ENCODE measurements at places on chromosomes 13 and 19.

- no peak for DNase-seq
Measured at GRCh38 chr19:4504297-4504701, 14.0 kb downstream of the PLIN4 start.

DNA sequence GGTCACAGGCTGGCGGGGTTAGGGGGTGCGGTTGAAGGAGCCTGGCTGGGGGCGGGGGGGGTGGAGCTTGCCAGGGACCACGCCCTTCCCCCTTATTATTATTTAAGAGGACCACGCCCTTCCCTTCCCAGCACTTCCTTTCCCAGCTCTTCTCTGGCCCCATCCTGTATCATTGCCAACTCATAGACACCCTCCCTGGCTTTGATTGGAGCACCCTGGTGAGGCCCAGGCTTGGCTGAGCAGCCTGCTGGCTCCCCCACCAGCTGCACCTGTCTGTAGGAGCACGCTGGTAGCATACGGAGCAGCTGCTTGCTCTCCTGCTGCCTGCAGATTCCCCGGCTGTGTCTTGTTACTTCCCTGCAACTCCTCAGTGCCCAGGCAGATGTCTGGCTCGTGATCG lies 62.5 kb upstream of the PDX1 start:
- DNase-seq, result no peak

GRCh38 chr19:29105629-29106292 lies 107.2 kb downstream of the UQCRFS1 start:
- no peak for DNase-seq

DNA sequence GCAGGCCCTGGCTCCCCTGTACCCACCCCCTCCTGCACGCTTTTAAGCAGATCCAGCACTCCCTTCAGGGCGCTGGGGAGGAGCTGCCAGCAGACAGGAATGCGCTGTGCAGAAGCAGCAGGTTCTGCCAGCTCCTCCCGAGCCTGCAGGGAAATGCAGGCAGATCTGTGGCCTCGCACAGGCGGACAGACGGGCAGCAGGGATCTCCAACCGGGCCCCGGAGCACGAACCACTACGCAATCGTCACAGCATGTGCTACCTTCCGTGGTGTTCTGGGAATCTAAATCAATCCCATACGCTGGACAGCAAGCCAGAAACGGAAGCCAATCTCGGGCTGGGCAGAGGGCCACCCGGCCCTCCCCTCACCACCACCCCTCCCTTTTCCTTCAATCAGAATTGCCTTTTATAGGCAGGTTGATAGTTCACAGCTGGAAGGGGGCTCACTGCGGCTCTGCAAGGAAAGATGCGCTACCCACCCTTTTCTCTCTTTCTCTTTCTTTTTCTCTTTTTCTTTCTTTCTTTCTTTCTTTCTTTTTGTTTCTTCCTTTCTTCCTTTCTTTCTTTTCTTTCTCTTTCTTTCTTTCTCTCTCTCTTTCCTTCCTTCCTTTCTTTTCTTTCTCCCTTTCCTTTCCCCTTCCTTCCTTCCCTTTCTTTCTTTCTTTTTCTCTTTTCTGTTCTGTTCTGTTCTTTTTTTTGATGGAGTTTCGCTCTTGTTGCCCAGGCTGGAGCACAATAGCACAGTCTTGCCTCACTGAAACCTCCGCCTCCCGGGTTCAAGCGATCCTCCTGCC lies 99.9 kb downstream of the GNG7 start:
- peak; percentile 97 for DNase-seq

GRCh38 chr13:110367620-110368019 lies 60.5 kb downstream of the COL4A2 start:
- DNase-seq, result no peak

GRCh38 chr19:45524575-45525129 lies 17.4 kb downstream of the VASP start:
- no peak for DNase-seq

DNA sequence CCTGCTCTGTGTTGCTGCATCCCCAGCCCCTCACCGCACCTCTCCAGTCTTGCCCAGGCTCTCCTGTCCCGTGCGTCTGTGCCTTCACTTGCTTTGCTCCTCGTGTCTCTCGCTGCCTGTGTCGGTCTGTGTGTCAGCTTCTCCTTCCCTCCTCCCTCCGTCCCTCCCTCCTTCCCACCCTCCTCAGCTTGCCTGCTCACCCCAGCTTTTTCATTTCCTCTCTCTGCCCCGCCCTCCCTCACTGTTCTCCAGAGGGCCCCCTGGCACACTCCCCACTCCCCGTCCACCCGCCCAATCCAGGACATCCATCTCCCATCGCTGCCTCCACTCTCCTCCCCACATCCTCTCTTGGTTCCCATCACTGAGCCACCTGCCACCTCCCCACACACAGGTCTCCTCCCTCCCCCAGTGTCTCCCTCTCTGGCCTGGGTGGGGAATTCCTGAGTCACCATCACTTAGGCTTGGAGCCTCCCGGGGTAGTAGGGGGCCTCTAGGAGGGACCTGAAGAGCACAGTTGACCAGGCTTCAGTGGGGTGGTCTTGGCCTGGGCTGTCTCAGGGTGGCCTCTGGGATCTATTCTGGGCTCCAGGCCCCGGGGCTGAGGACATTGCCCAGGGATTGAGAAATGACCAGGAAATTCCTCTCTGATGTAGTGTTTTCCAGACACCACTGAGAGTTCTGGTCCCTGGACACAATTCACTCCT lies at the start of gene PTGIR:
Gene PTGIR (minus strand): TSS at position 132 of the 704 bp plus-strand sequence. CDS start 864 bp downstream, outside the sequence.
- peak; percentile 97 for DNase-seq

- no peak for DNase-seq
Measured at GRCh38 chr13:112773601-112774447, 84.0 kb downstream of the ATP11A start.

DNA sequence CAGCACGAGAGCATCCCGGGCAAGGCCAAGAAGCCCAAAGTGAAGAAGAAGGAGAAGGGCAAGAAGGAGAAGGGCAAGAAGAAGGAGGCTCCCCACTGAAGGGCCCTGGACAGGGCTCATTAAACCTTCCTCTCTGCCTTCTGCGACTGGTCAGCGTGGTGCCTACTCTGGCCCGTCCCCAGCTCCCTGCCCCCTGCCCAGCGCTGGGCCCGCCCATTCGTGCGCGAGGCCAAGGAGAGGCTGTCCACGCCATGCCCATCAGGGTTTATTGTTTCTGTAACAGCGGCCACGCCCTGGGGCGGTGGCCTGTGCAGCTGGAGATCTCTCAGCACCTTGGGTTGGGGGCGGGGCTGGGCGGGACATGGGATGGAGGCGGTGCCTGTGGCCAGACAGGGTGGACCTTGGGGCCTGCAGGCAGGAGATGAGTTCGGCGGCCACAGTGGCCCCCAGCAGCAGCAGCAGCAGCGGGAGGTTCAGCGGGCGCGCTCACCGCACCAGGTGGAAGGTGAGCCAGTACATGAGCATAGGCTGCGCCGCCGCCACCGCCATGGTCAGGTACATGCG lies 897 bp downstream of the C19orf33 start:
- DNase-seq, result no peak

- DNase-seq, result peak; percentile 81
Measured at GRCh38 chr13:33194820-33195692, 90.5 kb downstream of the STARD13 start.

DNA sequence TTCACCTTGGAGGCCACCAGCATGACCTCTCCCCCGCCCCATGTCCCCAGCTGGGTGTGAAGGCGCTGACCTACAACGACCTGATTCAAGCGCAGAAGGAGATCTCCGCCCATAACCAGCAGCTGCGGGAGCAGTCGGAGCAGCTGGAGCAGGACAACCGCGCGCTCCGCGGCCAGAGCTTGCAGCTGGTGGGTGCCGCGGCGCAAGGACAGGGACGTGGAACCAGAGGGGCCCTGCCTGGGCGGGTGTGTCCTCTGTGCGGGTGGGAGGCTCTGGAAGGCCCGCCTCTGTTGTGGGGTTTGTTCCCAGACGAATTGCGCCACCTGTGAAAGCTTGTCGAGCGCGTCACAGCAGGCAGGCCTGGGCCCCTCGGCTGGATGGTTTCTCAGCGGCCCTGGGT lies 22.3 kb downstream of the PLEKHJ1 start:
- DNase-seq, result no peak

GRCh38 chr13:61916483-61916882 lies 500.8 kb upstream of the PCDH20 start:
- no peak for DNase-seq

- DNase-seq, result peak; percentile 56
Measured at GRCh38 chr19:2475018-2475701, 767 bp upstream of the GADD45B start.

- peak; percentile 3 for DNase-seq
Measured at GRCh38 chr19:54517483-54517882, 14.9 kb downstream of the LAIR2 start.

DNA sequence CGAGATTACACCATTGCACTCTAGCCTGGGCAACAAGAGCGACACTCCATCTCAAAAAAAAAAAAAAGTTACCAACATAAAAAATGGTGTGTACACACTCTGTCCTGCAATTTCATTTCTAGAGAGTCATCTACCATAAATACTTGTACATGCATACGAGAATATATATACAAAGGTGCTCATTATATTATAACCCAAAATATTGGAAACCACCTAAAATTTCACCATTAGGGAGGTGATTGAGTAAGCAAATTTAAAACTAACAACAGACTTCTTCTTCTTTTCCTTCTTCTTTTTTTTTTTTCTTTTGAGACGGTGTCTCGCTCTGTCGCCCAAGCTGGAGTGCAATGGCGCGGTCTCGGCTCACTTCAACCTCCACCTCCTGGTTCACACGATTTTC lies 7.4 kb upstream of the C5AR1 start:
- DNase-seq, result no peak

DNA sequence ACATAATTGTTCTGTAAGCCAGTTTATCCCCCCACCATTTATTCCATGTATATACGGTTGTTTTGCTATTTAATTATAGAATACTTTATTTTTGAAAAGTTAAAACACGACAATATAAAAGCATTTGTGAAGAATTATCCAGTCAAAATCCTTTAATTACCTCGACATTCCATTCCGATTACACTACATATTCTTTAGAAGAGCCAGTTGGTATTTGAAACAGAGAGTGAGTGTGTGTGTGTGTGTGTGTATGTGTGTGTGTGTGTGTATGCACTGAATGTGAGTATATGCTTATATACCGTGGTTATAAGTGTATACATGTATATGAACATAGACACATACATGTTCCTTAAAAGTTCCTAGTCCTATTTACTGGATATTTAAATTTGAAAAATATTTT lies 87.8 kb upstream of the KLF5 start:
- peak; percentile 59 for DNase-seq

DNA sequence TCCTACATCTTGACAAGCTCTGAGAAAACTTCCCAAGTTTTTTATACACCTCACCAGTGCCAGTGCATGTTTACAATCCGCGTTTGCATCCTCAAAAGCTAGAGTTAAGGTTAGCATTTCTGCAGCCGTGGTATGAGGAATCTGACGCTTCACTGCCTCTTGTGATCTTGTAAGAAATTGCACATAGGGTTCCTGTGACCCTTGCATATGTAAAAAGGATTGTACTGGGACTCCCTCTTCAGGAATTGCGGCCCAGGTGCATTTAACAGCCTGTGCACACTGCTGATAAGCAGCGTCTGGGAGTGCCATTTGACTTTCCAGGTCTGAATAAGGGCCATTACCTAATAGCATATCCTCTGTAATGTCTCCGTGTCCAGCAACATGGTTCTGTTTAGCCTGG lies 15.3 kb downstream of the FPR3 start:
- DNase-seq, result no peak

DNA sequence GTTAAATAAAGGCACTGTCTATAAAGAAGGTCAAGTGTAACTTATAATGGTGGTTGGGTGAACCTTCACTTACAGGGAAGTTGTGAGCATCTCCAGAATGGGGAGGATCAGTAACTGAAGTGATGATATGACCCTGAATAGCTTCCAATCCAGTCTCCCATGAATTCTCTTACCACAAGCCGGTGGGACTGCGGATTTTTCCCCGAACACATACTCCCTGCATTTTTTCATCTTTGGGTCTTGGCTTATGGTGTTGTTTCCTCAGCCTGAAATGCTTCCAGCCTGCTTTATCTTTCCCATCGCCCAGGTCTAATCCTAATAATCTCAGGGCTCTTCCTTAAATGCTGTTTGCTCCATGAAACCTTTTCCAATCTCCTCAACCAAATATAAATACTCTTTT lies 2.0 kb upstream of the CSNK1A1L start:
- DNase-seq, result no peak

GRCh38 chr19:46600384-46601317 lies 479 bp upstream of the CALM3 start:
- peak; percentile 97 for DNase-seq

GRCh38 chr13:40120288-40120687 lies 464.8 kb downstream of the COG6 start:
- peak; percentile 16 for DNase-seq

GRCh38 chr13:24179486-24179850 lies 18.9 kb downstream of the SPATA13 start:
- no peak for DNase-seq

DNA sequence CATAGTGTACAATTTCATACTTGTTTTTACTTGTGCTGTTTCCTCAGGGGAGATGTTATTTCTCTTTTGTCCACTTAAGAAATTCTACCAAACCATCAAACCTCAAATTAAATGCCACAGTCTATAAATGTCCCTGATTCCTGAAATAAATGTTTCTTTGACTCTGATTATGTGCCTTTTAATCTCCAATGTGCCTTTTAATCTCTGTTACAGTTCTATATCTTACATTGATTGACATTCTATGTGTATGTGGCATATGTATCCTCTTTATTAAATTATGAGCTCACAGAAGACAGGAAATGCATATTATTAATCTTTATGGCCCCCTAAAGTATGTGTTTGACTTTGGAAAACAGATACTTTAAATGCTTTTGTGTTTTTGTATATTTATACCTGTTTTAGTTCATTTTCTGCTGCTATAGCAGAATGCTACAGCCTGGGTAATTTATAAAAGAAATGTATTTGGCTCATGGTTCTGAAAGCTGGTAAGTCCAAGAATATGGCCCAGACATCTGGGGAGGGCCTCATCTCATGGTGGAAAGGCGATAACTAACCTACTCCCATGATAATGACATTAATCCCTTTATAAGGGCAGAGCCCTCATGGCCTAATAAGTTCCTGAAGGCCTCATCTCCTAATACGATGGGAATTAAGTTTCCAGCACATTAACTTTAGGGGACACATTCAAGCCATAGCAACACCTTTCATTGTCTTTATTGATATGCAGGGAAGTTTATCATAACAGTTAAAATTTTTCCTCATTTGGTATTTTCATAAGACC lies 403.9 kb downstream of the LIG4 start:
- no peak for DNase-seq

DNA sequence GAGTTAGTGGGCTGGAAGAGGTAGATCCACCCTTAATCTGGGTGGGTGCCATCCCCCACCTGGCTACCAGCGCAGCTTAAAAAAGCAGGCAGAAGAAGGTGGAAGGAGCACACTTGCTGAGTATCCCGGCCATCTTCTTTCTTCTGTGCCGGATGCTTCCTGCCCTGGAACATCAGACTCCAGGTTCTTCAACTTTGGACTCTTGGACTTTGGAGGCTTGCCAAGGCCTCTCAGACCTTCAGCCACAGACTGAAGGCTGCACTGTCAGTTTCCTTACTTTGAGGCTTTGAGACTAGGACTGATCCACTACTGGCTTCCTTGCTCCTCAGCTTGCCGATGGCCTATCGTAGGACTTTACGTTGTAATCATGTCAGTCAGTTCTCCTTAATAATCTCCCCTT lies 127.6 kb upstream of the GPC6 start:
- DNase-seq, result no peak

Data from foreskin fibroblast (primary cell).